ENCODE measurements at places on chromosomes 6 and 20.

- DNase-seq, result peak; percentile 79
Observed at GRCh38 chr6:149150801-149151398, 166.6 kb upstream of the TAB2 start.

GRCh38 chr6:73418081-73418741 is 23.6 kb downstream of the DDX43 start:
- no peak for DNase-seq

DNA sequence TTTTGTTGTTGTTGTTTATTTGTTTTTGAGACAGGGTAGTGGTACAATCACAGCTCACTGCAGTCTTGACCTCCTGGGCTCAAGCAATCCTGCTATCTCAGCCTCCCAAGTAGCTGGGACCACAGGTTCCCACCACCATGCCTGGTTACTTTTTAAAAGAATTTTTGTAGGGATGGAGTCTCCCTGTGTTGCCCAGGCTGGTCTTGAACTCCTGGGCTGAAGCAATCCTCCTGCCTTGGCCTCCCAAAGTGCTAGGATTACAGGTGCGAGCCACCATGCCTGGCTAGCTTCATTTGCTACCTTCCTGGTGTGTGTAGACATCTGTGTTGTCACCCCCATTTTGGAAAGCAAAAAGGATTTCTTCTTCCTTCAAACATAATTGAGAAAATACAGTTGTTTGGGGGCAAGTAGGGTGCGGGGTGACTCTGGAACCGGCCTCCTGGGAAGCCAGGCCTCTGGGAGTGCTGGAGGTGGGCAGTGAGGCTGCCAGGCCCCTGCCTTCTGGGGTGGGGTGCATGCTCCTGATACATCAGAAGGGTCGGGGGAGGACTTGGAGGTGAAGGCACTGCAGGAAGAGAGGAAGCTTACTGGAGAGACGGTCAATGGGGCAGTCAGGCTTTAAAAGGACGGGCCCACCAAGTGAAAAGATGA is 28.4 kb downstream of the SYNJ2 start:
- no peak for DNase-seq

GRCh38 chr6:109469591-109470189 is 13.3 kb downstream of the ZBTB24 start:
- DNase-seq, result no peak

GRCh38 chr6:131146865-131147264 is 11.6 kb downstream of the AKAP7 start:
- no peak for DNase-seq

- no peak for DNase-seq
Observed at GRCh38 chr20:21808863-21809664, 103.6 kb downstream of the PAX1 start.

- DNase-seq, result no peak
Observed at GRCh38 chr20:17841751-17842215, 126.8 kb downstream of the SNX5 start.

- no peak for DNase-seq
Observed at GRCh38 chr6:112221561-112221960, 32.8 kb downstream of the LAMA4 start.

DNA sequence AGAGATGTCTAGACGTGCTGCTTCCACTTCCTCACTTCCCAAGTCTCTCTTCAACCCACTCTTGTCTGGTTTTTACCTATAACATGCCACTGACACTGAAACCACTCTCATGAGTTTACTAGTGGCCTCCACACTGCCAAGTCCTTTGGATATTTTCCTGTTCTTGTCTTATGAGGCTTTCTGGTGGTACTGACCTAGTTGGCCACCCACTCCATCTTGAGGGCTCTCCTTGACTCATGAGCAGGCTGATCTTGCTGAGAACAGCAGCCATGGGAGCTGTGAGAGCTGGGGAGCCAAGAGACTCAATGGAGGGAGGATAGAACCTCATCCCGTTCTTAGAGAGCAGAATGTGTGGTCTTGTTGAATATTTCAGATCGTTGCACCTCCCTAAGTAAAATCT is 283.4 kb upstream of the PRDM1 start:
- DNase-seq, result no peak

DNA sequence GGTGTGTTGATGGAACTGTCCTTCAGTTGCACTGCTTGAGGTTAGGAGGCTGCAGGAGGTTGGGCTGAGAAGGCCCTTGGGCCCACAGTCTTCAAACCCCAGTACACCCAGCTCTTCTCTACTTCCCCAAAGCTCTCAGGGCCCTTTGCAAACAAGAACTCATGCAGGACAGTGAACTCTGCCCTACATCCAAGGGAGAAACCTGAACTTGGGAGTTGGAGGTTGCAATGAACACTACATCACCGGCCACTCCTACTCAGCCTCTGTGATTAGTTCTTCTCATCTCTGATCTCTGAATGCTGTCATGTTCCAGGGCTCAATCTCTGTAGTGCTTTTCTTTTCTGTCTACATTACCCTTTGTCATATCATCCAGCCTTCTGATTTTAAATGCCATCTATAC is 148.5 kb upstream of the PDE7B start:
- no peak for DNase-seq

DNA sequence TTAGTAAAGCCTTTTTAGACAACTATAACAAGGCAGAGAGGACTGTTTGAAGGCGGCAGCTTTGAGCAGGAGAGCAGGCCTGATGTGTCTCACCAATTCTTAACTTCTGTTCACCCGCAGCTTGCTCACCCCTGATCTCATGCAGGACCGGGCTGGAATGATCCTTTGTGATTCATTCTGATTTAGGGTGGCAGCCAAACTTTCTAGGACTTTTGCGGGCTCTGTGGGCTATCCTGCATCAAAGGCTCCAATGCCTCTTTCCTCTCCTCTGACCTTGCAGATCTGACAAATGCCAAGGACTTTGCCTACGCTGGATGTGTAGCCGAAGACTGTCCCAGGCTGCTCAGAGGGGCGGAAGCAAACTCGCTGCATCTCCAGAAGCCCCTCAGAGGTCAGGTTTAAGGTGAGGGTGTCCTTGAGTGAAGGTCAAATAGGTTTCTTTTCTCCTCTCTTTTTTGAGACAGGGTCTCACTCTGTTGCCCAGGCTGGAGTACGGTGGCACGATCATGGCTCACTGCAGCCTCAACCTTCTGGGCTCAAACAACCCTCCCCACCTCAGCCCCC is 72.3 kb downstream of the VEGFA start:
- no peak for DNase-seq

GRCh38 chr6:136582711-136583471 is 32.7 kb upstream of the MAP7 start:
- peak; percentile 29 for DNase-seq

GRCh38 chr6:46129629-46130511 is at the start of gene ENPP4:
Gene ENPP4, plus strand, starts transcription at chr6:46129989. Its CDS starts 9,595 bp downstream, at chr6:46139584.
- peak; percentile 96 for DNase-seq

DNA sequence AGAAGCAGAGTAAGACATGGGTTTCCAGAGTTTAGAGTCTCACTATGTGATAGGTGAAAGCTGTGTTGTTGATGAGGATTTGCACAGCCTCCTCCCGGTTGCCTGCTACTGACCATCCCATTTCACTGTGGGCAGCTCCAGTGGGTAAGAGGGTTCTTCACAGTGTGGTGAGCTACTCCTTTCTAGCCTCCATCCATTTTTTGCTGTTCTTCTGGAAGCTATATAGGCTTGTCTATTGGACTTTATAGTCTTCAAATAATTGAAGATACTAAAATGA is 13.4 kb downstream of the UST start:
- DNase-seq, result no peak

- no peak for DNase-seq
Observed at GRCh38 chr6:15524861-15525401, 137.9 kb downstream of the DTNBP1 start.

- no peak for DNase-seq
Observed at GRCh38 chr6:168218785-168219566, 100.6 kb downstream of the DACT2 start.

DNA sequence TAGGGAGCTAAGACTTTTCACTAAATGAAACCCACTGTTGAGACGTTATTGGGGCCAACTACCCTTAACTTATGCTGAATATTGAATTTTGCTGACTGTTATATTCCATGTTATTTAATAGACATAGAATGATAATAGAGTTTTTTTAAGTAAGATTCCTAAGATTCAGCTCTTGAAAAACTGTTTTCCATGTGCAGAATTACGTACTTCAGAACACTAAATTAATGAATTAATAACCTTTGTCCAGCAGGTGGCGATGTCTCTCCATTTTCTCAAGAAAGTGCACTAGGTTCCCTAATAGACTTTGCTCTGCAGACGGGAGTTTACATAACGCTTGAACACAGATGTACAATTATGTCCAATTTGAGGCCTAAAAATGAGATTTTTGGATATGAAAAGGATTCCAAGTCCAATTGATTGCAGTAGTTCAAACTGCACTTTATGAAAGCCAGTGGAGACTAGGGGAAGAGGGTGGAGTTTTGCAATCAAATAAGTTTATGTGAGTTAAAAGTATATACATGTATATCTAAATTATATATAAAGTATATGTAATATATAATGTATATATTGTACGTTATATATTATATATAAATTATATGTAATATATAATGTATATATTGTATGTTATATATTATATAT is 282.1 kb downstream of the UST start:
- DNase-seq, result peak; percentile 87

DNA sequence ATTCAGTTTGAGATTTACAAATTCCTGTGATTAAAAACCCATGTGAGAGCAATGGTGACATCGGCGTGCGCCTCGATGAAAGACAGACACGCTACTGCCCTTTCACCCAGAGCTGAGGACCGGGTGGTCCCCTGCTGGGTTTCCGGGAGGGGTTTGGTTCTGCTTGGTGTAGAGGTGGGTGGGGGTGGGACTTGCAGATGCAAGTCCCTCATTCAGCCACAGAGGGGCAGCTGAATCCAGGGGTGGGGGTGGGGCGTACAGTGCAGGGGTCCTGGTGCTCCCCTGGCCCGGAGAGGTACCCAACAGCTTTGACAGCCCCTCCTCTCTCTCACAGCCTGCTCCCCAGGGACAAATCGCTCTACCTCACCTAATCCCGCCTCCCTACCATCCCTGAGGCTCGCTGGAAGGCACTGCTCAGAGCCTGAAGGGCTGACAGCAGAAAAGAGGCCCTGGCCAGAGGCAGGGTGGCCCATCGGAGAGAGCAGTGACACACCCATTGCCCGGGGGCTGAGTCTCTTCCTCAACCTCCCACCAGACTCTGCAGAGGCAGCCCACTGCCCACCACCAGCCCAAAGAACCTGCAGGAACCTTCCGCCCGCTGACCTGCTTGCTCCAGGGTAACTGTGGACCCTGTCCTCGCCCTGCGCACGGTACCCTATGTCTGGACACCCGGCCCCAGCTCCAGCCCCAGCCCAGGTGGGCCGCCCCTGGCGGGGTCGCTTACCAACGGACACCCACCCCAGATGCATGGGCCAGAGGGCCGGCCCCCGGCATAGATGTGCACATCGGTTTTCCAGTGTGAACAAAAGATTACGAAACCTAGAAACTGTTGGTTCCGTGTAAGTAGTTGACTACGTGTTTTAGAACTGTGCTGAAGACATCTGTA is 118.4 kb downstream of the JPH2 start:
- DNase-seq, result no peak

GRCh38 chr6:107328081-107328480 is 131.3 kb downstream of the PDSS2 start:
- no peak for DNase-seq

DNA sequence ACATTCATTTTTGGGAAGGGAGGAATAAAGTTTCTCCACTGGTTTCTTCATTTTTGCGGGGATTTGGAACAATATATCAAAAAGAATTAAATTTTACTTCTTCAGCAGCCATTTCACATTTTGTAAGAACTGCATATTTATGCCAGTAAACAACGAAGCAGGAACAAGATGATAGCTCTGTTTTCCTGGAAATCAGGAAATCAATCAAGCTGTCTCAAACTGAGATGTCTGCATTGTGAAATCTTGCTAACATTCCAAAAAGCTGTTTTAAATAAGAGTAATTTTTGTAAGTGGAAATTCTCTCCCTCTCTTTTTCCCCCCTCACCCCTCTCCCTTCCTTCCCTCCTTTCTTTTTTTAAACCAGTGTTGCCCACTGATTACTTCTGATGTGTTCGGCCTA is 20.0 kb downstream of the MAPK13 start:
- no peak for DNase-seq

DNA sequence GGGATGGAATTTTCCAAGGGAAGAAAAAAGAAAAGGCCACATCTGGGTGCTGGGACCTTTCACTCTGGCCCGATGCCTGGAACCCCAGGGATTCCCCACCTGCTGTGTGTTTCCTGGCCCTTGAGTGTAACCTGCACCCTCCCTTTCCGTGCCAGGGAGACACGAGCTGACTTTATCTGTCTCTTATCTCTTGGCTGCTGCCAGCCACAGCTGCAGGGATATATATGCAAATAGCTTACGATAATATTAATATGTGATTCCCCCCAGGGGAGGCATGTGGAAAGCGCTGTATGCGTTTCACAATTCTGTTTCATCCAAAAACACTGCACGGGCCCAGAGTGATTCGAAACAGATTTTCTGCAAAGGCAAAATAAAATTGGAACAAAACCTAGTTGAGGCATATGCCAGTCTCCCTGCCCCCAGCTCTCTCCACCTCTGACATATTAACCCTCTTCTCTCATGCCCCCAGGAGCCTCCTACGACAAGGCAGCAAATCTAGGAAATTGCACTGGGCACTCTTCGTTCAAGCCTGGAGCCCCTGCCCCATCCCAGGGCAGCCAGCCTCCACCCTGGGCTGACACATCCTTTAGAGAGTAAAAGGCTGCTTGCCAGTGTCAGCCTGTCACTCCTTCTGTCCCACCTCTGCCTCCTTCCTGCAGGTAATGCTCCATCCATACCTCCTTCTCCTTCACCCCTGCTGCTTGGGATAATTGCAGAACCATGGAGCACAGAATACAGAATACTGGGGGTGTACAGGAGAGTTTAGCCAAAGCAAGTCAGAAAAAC is 1.3 kb downstream of the RIPOR3 start:
- no peak for DNase-seq

GRCh38 chr6:161667957-161668356 is 394.1 kb upstream of the AGPAT4 start:
- no peak for DNase-seq

GRCh38 chr20:8431538-8432434 is 299.7 kb downstream of the PLCB1 start:
- DNase-seq, result no peak

- DNase-seq, result no peak
Observed at GRCh38 chr6:153858529-153858928, 180.5 kb upstream of the OPRM1 start.

- no peak for DNase-seq
Observed at GRCh38 chr6:18147160-18147559, 7.7 kb downstream of the TPMT start.

DNA sequence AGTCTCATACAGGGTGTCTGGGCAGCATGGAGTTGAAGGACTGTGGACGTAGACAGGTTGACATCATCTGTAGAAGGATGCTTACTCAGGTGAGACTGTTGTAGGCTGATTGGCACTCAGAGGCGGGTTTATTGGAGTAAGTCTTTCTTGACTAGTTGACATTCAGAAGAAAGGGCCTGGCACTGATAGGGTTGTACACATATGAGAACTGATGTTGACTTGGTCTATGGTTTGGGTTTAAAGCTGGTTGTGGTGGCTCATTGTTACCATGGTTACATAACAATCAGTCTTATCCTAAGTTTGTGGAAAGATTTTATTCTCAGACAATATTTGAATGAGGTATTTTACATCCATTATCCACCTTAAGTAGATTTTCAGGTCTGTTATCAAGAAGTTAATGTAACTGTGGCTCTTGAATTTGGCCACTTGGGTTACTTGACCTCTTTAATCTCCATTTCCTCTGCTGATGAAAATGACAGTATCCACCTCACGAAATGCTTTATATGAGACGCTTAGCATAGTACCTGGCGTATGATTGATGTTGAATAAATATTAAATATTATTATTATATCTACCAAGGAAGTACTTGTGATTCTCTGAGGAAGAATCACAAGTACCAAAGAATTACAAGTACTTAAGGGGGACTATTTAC is 109.3 kb downstream of the DNAH8 start:
- DNase-seq, result no peak

Data from CD4-positive, alpha-beta T cell treated with Interleukin-4 for 4 hours (primary cell).